Frontal cortex (tissue), 4 donors: ENCODE measurements at places on chromosomes 12 and 14. TPM values are rescaled to one million over a fixed set of nuclear protein-coding genes. Genes with fewer than 3 reads are reported as not detected.

Gene PTPN21
- 6.1 TPM for total RNA-seq

DNA sequence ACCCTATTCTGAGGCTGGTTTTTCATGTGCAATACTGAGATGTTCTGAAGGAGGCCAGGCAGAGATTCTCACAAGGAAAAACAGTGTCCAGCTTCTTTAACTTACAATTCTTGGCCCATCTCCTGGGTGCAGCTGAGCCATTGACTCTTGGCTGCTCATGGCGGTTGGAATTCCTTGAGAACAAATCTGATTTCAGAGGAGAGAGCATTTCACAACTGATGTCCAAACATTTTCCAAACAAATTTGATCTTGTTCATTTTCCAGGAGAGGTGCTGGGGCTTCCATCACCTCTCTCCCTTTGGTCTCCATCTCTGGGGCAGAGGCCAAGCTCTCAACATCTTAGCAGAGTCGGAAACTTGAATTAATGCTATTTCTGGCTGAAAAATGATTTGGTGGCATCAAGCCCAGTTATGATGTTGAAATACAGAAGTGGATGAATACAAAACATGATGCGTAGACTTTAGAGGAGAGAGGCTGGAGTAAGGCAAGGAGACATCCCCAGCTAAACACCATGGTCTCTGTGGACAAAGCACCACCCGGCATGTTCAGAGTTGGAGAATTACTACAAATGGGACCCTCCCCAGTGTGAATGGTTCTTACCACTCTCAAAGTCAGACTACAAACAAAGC, 593.0 kb downstream of the VRK1 start:
- no peak for DNase-seq

Gene OTX2
- total RNA-seq = 0.41 TPM

Gene SERPINA10
- not detected for total RNA-seq
